Tibial artery (tissue), 4 donors: ENCODE measurements at places on chromosomes 1 and 21.

- no peaks in the 10 kb centered on the region for H3K27me3 ChIP-seq
- H3K4me3 ChIP-seq: no peak overlapping the region
- H3K27ac ChIP-seq: no peak overlapping the region
- no peak for DNase-seq
- no peaks in the 10 kb centered on the region for H3K36me3 ChIP-seq
- H3K4me1 ChIP-seq: peaks cover 8% of the 10 kb centered on the region
Observed at GRCh38 chr1:31744165-31744888, 19.8 kb downstream of the ADGRB2 start.

DNA sequence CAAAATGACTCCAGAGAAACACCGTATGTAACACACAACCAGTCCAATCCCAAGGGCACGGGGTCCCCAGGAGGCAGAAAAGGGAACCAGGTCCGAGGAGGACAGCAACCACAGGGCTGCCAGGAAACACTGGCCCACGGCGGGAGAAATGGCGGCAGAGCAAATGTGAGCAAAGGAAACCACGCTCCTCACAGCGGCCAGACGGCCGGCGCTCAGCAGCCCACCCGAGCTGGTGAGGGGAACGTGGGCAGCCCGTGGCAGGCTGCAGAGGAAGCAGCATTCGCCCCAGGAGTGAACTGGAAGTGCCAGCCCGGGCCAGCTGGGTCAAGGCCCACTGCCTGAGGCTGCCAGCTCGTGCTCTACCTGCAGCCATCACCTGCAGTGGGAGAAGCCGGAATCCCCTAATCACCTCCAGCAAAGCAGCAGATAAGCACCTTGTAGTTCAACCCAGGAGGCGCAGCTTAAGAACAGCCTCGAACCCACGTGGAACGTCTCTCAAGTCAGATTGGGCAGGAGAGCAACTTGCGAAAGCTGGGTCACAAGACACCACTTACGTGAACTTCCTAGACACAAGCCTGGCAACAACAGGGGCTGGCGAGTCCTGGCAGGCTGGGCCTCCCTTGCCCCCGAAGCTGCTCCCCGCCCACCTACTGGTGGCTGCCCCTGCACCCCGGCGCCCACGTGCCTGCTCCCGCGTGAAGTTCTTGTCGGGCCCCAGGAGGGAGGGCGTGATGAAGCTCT is 6.7 kb downstream of the SLC19A1 start:
- H3K4me3 ChIP-seq: no peak overlapping the region
- DNase-seq: no peak
- H3K27me3 ChIP-seq: no peaks in the 10 kb centered on the region
- H3K4me1 ChIP-seq: no peaks in the 10 kb centered on the region
- no peak overlapping the region for H3K27ac ChIP-seq

DNA sequence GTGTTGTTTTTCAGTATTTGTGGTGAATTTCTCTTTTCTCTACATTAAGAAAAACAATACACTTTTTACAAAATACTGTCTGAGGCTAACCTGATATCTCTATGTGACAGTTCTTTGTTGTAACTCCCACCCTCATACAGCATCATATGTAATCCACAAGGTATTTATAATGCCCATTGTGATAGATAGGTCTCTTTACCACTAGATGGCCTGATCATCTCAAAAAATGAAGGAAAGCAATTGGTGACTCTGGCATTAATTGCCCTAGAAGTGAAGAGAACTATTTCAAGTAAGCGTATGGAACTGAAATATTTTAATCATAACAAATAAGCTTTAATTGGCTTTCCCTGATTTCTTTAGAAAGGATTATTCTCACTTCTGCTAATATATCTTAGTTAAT is 36.2 kb upstream of the HFM1 start:
- no peak for DNase-seq
- H3K27ac ChIP-seq: no peak overlapping the region
- H3K36me3 ChIP-seq: no peaks in the 10 kb centered on the region
- no peaks in the 10 kb centered on the region for H3K27me3 ChIP-seq

- H3K27me3 ChIP-seq: no peaks in the 10 kb centered on the region
- H3K4me3 ChIP-seq: no peak overlapping the region
- no peak overlapping the region for H3K27ac ChIP-seq
- no peak for DNase-seq
- H3K4me1 ChIP-seq: no peaks in the 10 kb centered on the region
Observed at GRCh38 chr21:38083535-38083934, 167.3 kb upstream of the KCNJ6 start.

- no peak overlapping the region for H3K4me3 ChIP-seq
- H3K36me3 ChIP-seq: no peaks in the 10 kb centered on the region
- no peaks in the 10 kb centered on the region for H3K27me3 ChIP-seq
- H3K27ac ChIP-seq: no peak overlapping the region
- no peaks in the 10 kb centered on the region for H3K4me1 ChIP-seq
Observed at GRCh38 chr1:195740862-195741261, 867.4 kb downstream of the KCNT2 start.

DNA sequence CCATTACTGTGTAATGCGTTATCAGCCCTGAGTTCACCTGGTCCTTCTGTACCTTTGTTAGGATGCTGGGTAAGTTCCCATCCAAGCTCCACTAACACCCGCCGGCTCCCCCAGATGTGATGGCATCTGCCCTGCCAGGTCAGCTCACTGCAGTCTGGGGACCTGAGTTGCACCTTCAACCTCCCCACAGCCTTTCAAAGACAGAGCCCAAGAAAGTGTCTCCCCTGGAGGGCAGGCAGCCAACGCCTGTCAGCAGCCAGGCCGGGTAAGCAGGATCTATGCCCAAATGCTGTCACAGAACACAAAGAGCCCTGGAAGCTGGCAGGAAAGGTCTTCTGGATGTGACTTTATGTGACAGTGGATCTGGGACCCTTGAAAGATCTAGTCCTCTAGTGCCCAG is 13.7 kb downstream of the MRAP start:
- H3K27me3 ChIP-seq: no peaks in the 10 kb centered on the region
- peaks cover 31% of the 10 kb centered on the region for H3K36me3 ChIP-seq
- no peak overlapping the region for H3K4me3 ChIP-seq
- no peaks in the 10 kb centered on the region for H3K4me1 ChIP-seq
- no peak overlapping the region for H3K27ac ChIP-seq

GRCh38 chr1:105027838-105028471 is 1278.3 kb downstream of the AMY1C start:
- no peaks in the 10 kb centered on the region for H3K36me3 ChIP-seq
- no peak overlapping the region for H3K27ac ChIP-seq
- DNase-seq: no peak
- H3K27me3 ChIP-seq: no peaks in the 10 kb centered on the region
- no peak overlapping the region for H3K4me3 ChIP-seq

DNA sequence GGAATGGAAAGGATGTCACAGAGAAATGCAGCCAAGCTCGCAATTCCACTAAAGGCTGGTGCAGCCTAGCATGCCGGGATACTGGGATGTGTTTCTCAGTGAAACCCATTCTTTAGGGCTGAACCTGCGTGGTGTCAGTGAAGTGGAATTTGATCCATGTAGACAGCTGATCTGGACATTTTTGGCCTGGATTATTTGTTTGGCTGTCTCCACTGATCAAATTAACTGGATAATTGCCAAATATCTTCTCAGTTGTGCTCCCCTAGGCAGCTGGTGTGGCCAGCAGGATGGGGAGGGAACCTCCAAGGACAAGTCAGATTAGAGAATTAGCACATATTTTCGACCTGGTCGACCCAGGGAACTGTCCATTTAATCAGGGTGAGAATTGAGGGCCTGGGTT is 318.4 kb downstream of the RPS6KC1 start:
- H3K36me3 ChIP-seq: no peaks in the 10 kb centered on the region
- no peaks in the 10 kb centered on the region for H3K4me1 ChIP-seq
- no peak overlapping the region for H3K4me3 ChIP-seq
- no peak overlapping the region for H3K27ac ChIP-seq

- H3K27me3 ChIP-seq: no peaks in the 10 kb centered on the region
- no peaks in the 10 kb centered on the region for H3K36me3 ChIP-seq
- H3K4me1 ChIP-seq: no peaks in the 10 kb centered on the region
- no peak overlapping the region for H3K4me3 ChIP-seq
Observed at GRCh38 chr1:72000809-72001208, 281.5 kb downstream of the NEGR1 start.
